ELF-1 (cell line): ENCODE measurements at places on chromosomes 2 and 18.

DNA sequence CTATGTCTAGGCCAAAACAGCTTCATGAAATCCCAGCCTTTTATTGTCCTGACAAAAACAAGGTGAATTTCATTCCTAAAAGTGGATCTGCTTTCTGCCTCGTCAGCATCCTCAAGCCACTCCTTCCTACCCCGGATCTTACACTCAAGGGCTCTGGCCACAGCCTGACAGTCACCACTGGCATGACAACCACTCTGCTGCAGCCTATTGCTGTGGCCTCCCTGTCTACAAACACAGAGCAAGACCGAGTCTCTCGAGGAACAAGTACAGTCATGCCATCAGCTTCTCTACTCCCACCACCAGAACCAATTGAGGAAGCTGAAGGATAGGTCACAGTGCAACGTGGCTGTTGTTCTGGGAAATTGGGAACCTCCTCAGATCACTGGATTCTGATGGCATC is 106.1 kb downstream of the ICA1L start:
- no peak for DNase-seq

GRCh38 chr2:19256121-19256601 is 102.3 kb downstream of the OSR1 start:
- no peak for DNase-seq

DNA sequence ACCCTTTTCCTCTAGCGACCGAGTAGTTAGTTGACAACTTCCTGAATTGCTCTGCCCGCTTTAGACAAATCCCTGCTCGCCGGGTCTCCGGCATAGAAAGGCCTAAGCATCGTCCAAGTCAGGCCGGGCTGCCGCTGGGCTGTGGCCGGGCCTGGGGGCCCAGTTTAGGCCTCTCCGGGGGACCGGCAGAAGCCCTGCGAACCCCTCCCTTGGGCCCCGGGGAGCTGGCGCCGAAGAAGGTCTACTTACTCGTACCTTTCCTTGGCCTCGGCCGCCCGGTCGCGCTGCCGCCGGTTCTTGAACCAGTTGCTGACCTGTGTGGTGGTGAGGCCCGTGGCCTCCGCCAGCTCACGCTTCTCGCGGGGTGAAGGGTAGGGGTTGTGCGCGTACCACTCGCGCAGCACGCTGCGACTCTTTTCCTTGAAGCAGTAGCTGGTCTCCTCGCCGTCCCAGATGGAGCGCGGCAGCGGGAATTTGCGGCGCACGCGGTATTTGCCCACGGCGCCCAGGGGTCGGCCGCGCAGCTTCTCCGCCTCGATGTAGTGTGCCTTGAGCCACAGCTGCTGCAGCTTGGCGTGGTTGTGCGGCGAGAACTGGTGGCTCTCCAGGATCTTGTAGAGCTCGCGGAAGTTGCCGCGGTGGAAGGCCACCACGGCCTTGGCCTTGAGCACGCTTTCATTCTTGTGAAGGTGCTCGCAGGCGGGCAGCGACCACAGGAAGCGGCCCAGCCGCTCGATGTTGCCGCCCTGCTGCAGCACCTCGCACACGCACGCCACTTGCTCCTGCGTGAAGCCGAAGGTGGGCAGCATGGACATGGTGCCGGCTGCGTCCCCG is 739 bp downstream of the SIX2 start:
- peak; percentile 54 for DNase-seq

GRCh38 chr18:58511306-58511705 is 117.6 kb downstream of the ALPK2 start:
- no peak for DNase-seq

DNA sequence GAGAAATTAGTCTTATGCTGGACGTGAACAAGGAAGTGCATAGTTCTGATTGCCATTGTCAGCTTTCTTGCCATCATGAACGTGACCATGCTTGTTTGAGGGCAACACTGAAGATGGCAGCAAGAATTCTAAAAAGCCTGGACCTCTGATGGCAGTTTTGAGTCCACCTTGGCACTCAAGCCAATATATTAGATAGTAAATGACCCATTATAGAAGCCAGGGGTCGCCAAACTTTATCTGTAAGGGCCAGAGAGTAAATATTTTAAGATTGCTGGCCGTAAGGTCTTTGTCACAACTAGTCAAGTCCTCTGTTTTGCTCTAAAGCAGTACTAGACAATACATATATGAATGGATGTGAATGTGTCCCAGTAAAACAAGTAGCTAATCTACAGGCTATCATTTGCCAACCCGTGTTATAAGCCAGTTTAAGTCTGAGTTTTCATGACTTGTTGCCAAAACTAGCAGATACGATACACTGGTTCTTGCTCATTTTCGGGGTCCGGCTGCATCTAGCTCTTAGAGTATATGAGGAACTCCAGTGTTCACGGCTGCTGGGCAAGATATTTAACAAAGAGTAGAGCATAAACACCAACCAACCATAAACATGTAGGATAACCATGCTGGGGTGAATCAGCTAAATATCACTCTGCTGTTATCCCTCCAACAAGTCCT is 73.1 kb upstream of the PELI1 start:
- DNase-seq = no peak

DNA sequence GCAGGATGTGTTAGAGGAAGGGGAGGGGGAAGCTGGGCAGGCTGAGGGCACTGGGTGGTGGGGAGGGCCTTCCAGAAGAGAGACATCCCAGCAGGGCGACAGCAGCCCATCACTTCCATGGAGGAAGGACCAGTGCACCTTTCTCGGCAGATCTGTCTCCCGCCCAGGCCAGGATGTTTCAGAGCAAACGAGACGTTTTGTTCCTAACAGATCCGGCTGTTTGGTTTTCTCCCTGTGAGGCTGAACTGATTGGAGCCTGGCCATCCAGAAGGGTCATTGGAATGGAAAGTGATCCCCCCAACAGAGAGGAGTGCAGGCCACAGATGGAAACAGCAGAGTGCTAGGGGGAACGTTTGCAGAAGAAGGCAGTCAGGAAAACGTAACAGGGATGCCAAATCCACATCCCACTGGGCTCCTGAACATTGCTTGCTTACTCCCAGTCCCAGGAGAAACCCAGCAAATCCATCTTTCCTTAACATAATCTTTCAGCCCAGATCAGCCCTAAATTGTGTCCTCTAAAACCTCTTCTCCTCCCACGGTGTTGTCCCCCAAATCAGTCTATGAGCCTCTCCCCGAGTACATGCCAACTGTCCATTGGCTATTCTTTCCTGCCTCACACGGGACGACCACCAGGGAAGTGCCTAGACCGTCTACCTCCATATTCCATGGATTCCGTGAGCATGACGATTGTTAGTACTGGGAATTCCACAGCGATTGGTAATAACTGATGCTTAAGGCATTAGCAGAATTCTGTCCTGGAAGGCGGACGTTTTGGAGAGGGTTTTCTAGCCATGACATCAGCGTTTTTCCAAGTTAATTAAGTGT is 126.8 kb downstream of the SEPTIN10 start:
- no peak for DNase-seq

DNA sequence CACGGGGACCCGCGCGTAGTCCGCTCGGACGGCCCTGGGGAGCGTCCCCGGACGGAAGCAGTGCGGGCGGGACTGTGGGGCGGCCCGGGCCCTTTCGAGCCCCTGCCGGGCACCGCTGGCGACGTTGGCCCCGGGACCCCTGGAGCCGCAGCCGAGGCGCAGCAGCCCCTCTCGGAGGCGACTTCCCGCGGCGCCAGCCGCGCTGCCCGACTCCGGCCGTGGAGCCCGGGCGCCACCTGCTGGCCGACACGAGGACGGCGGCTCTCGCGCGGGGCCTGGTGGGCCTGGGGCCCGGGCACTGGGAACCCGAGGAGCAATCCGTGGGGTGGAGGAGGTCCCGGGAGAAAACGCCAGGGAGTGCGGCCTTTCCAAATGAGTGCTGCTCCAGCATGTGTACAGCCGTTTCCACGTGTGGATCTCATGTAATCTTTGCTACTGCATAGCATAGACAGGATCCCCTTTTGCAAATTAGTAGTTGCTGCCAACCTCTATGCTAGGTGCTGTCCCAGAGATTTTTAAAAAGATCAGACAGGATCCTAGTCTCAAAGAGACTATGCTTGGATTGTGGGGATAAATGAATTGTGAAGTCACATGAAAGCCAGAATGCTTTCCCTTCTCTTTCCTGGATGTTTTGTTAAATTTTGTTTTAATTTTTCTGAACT is 4.0 kb downstream of the ID2 start:
- DNase-seq = peak; percentile 85

GRCh38 chr2:214960677-214961076 is 151.2 kb upstream of the BARD1 start:
- DNase-seq = no peak

DNA sequence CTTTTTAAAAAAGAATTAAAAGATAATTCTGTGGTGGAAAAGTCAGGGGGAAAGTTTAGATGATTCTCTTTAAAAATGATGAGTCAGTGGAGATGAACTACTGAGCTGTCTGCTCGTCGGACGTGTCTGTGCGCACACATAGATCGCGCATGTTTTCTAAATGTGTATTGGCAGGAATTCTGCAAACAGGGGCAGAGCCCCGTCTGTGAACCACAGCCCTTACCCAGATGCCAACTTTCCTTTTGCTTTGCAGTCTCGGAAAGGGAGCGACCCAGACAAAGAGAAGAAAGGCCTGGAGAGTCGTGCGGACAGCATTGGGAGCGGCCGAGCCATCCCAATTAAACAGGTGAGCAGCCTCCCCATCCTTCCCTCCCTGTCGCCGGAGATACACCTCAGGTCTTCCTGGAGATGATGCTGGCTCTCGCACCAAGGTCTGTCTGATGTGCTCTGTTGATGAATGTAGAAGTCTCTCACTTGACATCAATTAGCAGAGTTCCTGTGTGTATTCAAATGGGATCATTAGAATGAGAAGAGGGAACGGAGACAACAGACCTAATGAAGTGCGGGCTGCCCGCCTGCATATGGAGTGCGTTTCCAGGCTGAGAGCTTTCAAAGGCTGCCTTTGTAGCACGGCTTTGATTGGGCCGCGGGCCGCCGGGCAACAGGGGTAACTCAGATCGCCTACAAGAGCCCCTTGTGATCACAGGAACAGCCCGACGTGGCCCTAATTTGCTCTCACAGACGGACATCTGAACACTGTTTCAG is 313.3 kb downstream of the AGAP1 start:
- DNase-seq = peak; percentile 67

GRCh38 chr18:79468119-79468789 is 72.5 kb downstream of the NFATC1 start:
- DNase-seq = no peak

- DNase-seq = no peak
Measured at GRCh38 chr18:75065251-75066000, 143.5 kb downstream of the PTGR3 start.

- DNase-seq = peak; percentile 60
Measured at GRCh38 chr2:241561832-241562231, 3.3 kb downstream of the BOK start.

GRCh38 chr2:47024046-47024445 is 108.4 kb upstream of the MCFD2 start:
- DNase-seq = no peak

DNA sequence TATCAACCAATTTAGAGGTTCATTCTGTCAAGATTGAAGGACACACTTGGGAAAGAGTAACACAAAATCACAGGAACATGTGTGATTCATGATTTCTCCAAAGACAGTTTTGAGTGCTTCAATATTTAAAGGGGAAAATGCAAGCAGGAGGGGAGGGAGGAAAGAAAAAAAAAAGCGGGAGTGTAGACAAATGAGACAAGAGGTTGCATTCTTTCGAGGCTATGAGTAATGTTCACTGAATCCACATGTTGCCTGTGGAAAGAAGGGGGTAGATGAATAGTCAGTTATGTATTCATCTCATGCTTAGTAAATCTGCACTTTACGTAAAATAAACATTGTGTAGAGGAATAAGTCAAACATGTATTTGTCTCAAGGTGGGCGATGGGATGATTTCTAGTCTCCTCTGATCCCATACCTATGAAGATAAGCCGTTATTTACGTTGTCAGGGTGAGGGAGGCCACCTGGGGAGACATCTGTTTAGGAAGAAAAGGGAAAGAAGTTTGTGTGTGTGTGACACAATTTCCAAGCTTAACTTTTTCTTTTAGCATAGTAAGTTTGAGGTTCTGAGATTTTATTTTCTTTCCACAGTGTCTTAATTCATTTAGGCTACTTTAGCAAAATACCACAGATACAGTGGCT is 211.0 kb upstream of the ZC3H15 start:
- no peak for DNase-seq

DNA sequence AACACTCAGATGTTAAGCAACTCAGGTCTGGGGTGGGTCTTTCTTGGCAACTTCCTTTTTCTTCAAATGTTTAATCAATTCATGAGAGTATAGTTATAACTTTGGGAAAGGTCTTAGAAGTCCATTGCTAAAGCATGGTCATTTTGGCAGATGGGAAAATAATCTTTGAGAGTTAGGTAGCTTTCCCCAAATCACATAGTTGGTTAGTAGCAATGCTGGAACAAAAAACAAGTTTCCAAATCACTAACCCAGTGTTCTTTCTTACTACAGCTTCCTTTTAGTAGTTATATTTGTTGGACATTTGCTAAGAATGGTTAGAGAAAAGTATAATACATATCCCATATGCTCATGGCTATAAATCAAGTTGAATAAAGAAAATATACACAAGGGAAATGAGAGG is 185.2 kb upstream of the SLC14A2 start:
- DNase-seq = no peak

DNA sequence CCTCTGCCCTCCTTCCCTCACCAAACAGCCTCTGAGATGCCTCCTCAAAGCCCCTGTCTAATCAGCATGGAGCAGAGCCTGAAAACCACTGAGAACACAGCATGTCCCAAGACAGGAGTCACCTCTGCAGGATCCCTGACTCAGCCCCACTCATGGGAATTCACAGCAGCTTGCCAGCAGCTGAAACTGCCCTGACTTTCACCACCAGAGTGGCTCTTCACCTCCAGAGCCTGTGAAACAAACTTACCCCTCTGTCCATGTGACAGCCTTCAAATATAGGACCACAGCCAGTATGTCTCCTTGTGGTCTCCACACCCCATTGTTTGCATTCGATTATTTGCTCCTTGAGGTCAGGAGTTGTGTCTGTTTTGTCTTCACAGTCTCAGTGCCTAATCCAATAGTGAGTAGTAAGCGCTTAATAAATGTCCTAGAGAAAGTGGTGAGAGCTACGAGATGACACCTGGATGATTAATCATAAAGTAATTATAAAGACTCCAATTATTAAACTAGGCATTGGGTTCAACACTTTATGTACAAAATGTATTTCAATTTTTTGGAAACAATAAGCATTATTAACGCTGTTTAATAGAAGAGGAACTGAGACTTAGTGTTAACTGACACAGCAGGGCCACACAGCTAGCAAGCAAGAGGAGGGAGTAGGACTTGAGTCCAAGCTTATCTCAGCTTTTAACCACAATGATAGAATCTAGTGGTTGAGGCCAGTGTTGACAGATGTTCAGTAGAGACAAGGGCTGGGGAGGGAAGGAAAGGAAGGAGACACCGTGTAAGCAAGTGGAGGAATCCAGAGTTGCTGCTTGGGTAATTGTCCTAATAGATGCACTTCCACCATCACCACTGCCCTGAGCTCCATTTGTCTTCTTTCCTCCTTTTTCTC is 358.7 kb upstream of the TNP1 start:
- no peak for DNase-seq

GRCh38 chr2:66431846-66432587 is 2.9 kb upstream of the MEIS1 start:
- DNase-seq = no peak

DNA sequence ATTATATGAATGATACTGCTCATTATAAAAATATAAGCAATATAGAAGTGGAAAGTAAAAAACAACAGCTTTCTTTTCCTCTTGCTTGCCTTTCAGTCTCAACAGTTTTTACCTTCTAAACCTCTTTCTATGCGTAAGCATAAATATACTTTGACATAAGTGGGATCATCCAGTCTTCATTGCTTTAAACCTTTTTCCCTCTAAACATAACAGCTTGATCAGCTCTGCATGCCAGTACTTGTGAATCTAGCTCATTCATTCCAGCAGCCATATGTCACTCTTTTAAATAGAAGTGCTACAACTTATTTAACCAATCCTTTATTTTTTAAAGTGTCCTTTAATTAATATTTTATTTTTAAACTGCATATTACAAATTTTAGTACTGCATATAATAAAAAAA is 88.1 kb downstream of the TTC27 start:
- no peak for DNase-seq
